ENCODE measurements at places on chromosomes 13 and 19. TPM values are rescaled to one million over a fixed set of nuclear protein-coding genes. Genes with fewer than 3 reads are reported as not detected.

FXYD3 gene
- 26.4 TPM for polyA plus RNA-seq

SIGLECL1 gene
- polyA plus RNA-seq = not detected

SYNE4 gene
- 15.7 TPM for polyA plus RNA-seq

ZNF792 gene
- 2.0 TPM for polyA plus RNA-seq

GPR4 gene
- polyA plus RNA-seq = 6.8 TPM

IZUMO2 gene
- not detected for polyA plus RNA-seq

SHC2 gene
- 10.7 TPM for polyA plus RNA-seq

DENND1C gene
- polyA plus RNA-seq = 2.6 TPM

TTC9B gene
- not detected for polyA plus RNA-seq

GPR18 gene
- not detected for polyA plus RNA-seq

ZNF235 gene
- 3.0 TPM for polyA plus RNA-seq

ZNF443 gene
- 4.1 TPM for polyA plus RNA-seq

CLDN10 gene
- 174 TPM for polyA plus RNA-seq

TNNI3 gene
- 1.7 TPM for polyA plus RNA-seq

SHD gene
- not detected for polyA plus RNA-seq

CPT1C gene
- polyA plus RNA-seq = 2.6 TPM

MBD3L2 gene
- not detected for polyA plus RNA-seq

SIGLEC8 gene
- polyA plus RNA-seq = not detected

TNPO2 gene
- polyA plus RNA-seq = 20.5 TPM

DPF1 gene
- not detected for polyA plus RNA-seq

POLD1 gene
- 17.8 TPM for polyA plus RNA-seq

ACOD1 gene
- not detected for polyA plus RNA-seq

FLT3 gene
- polyA plus RNA-seq = not detected

DBP gene
- polyA plus RNA-seq = 20.4 TPM

LAIR1 gene
- 4.1 TPM for polyA plus RNA-seq

POGLUT2 gene
- 4.9 TPM for polyA plus RNA-seq

NLRP4 gene
- not detected for polyA plus RNA-seq

AP1M2 gene
- polyA plus RNA-seq = 232 TPM

TLE2 gene
- polyA plus RNA-seq = 28.2 TPM

FUT1 gene
- polyA plus RNA-seq = 2.3 TPM

TMEM238 gene
- 8.1 TPM for polyA plus RNA-seq

ADM5 gene
- 0.60 TPM for polyA plus RNA-seq

NLRP9 gene
- polyA plus RNA-seq = not detected

NOTCH3 gene
- polyA plus RNA-seq = 15.1 TPM

NLRP7 gene
- not detected for polyA plus RNA-seq

CCDC194 gene
- polyA plus RNA-seq = not detected

EBI3 gene
- polyA plus RNA-seq = 1.5 TPM

ZSCAN4 gene
- not detected for polyA plus RNA-seq

OR7D2 gene
- not detected for polyA plus RNA-seq

ERCC2 gene
- polyA plus RNA-seq = 16.7 TPM

GPR42 gene
- not detected for polyA plus RNA-seq

CEACAM8 gene
- not detected for polyA plus RNA-seq

ZNF793 gene
- 4.3 TPM for polyA plus RNA-seq

MIDN gene
- polyA plus RNA-seq = 21.3 TPM

EHD2 gene
- polyA plus RNA-seq = 19.4 TPM

CFAP97D2 gene
- polyA plus RNA-seq = not detected

ADGRE3 gene
- not detected for polyA plus RNA-seq

ZNF723 gene
- polyA plus RNA-seq = not detected

UQCRFS1 gene
- polyA plus RNA-seq = 148 TPM

GIPC3 gene
- polyA plus RNA-seq = 2.1 TPM

LILRA1 gene
- polyA plus RNA-seq = 0.43 TPM

CGB8 gene
- polyA plus RNA-seq = not detected

RNF225 gene
- not detected for polyA plus RNA-seq

VSTM1 gene
- 1.0 TPM for polyA plus RNA-seq

RASAL3 gene
- 1.5 TPM for polyA plus RNA-seq

Measured in kidney (tissue), 22 donors.